Suprapubic skin (tissue), 4 donors: ENCODE measurements at places on chromosomes 7 and 10. TPM values are rescaled to one million over a fixed set of nuclear protein-coding genes. Genes with fewer than 3 reads are reported as not detected.

DNA sequence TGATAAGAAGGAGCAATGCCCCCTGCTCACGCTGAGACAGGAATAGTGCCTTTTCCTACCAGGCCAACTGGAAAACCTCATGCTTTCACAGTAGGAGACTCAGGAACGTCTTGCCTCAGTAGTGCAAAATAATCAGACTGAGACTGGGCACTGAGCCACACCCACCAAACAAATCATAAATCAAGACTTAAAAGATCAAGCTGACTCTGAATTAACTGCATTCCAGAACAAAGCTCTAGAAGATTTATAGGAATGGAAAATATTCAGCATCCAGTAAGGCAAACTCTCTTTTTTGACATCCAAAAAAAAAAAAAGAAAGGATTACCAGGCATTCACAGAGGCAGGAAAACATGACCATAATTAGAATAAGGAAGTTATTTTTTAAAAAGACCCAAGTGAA is 30.5 kb upstream of the SLC18A3 start:
- DNase-seq: no peak

DNA sequence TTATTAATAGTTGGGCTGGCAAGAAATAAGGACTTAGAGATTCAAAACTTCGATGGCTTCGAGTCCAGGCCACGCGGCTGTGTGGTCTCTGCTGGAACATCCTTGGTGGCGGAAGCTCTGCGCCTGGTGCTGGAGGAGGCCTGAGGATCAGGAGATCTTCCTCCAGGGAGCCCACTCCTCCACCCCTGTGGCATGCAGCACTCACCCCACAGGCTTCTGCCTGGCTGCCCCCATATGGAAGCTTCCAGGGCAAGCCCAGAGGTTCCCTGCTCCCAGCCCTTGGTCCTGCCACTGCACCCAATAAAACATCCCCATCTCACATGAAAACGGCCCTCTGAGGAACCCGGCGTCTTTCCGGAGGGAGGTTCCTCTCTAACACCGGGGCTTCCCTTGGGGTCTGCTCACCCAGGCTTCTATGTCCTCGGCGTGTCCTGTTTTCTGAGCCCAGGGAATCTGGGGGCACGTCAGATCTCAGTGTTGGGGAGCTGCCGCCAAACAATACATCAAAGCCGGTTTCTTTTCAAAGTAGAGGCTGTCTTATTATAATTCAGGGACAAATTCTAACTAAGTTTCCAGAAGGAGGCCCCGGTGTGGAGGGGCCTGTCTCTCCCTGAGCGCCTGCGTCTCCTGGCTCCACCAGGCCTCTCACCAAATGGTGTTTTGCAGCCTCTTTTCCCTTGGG is 32.4 kb downstream of the CALML3 start:
- peak; percentile 40 for DNase-seq

The TDRD1 gene
- 0.17 TPM for total RNA-seq

The SPDYE5 gene
- not detected for total RNA-seq

The ASB10 gene
- not detected for total RNA-seq

GRCh38 chr7:38833329-38833728 is 75.7 kb downstream of the VPS41 start:
- no peak for DNase-seq

- DNase-seq: peak; percentile 9
Observed at GRCh38 chr10:21326594-21327288, 198.7 kb downstream of the SKIDA1 start.

GRCh38 chr7:75854233-75854632 is 24.6 kb upstream of the RHBDD2 start:
- DNase-seq: no peak

DNA sequence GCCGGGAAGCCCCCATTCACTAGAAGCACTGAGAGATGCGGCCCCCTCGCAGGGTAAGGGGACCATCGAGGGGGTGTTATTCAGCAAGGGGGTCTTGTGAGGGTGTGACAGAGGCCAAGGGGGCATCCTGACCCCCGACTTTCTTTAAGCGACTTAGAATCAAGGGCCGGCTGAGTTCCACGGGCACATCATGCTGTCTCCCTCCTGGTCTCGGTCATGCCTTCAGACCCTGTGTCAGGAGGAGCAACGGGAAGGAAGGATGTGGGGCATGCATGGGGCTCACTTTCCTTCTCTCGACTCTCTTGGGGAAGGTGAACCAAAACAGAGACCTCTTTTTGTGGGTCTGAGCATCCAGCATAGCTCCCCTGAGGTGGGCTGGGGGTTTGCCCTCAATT is 2.5 kb downstream of the ACSL5 start:
- no peak for DNase-seq

DNA sequence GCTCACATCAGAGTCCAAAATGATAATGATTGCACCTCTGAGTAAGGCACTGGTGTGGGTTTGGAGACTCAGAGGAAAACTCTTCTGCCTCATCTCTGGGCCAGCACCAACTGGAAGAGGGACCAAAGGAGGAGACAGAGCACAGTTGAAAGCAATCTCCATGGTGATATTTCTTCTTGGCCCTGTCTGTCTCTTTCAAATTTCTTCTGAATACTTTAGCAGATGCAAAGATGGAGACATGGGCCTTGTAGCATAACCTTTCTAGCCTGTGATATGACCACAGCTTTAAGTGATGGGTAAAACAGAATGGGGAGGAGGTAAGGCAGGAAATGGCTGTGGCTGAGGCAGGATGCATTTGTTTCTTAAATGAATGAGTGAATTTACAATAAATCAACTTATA is 12.2 kb upstream of the GIMAP7 start:
- no peak for DNase-seq

GRCh38 chr10:34985823-34986222 is 104.3 kb downstream of the CUL2 start:
- no peak for DNase-seq

DNA sequence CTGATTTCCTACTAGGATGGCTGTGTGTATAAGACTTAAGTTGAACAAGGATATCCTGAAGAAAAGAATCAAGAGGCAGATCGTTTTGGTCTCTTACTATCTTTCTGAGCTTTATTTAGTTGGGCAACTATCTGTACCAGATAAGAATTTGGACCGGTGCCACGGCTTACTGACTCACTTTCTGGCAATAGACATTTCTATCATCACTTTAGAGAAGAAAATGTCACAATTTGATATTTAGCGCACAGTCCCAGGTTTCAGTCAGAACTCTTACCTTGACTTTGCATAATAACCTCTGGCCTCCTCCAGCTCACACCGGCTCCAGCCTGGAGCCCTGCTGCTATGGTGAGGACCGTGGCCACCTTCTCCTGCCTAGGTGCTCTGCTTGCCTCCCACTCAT is 218.2 kb upstream of the MDFIC start:
- no peak for DNase-seq

- no peak for DNase-seq
Observed at GRCh38 chr7:50632561-50633413, 67.6 kb upstream of the DDC start.

- no peak for DNase-seq
Observed at GRCh38 chr7:83119494-83119893, 43.2 kb downstream of the PCLO start.

DNA sequence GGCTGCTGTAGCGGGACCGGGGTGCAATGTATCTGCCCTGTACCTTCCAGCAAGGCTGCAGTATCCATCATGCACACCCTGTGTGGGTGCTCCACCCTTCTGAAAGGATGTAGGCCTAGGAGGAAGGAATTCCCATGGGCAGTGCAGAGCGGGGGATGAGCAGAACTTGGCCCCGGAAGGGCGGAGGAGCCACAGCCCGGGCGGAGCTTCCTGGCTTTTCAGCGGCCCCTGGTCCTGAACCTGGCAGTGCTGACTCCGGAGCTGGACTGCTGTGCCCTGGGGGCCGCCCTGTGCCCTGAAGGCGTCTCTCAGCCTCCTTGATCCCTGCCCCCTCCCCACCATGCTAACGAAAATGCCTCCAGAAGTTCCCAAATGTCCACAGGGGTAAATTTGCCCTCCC is 175.8 kb downstream of the TCERG1L start:
- DNase-seq: no peak

GRCh38 chr7:47571331-47572093 is 10.4 kb downstream of the TNS3 start:
- DNase-seq: no peak

The ACTR3C gene
- 10.9 TPM for total RNA-seq

The MOSPD3 gene
- total RNA-seq: 35.5 TPM

GRCh38 chr10:118737603-118738302 is 17.0 kb downstream of the CACUL1 start:
- DNase-seq: no peak

- DNase-seq: no peak
Observed at GRCh38 chr10:12781976-12782375, 219.5 kb downstream of the CCDC3 start.

DNA sequence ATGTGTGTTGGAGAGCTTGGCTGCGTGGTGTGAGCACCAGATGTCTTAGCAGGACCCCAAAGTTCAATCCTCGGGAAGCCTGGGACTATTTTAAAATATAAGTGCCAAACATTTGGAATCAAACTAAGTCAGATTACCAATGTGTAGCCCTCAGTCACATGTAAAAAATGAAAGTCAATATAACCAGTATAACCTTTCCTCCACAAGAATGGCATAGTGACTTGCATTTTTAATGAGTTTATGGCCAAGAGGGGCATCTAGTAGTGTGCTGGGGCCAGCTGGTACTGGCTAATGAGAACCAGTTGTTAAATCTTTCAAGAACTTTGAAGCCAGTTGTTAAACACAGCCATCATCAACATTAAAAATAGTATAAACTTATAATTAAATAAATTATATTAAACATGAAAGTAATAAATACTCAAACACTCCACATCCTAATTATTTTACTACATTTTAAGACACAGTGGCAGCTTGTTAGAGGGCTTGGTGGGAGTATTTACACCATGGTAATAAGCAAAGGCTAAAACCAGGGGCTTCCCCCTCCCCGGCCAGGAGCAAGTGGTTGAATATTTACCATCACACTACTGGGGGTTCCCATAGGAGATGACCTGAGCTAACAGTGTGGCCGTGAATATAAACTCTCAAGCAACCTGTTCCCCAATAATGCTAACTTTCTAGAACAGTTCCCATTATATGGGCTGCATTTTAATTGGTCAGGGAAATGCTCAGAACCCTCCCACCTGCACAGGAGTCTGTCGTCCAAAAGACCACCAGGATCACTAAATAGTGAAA is 7.9 kb upstream of the FAM170B start:
- no peak for DNase-seq

DNA sequence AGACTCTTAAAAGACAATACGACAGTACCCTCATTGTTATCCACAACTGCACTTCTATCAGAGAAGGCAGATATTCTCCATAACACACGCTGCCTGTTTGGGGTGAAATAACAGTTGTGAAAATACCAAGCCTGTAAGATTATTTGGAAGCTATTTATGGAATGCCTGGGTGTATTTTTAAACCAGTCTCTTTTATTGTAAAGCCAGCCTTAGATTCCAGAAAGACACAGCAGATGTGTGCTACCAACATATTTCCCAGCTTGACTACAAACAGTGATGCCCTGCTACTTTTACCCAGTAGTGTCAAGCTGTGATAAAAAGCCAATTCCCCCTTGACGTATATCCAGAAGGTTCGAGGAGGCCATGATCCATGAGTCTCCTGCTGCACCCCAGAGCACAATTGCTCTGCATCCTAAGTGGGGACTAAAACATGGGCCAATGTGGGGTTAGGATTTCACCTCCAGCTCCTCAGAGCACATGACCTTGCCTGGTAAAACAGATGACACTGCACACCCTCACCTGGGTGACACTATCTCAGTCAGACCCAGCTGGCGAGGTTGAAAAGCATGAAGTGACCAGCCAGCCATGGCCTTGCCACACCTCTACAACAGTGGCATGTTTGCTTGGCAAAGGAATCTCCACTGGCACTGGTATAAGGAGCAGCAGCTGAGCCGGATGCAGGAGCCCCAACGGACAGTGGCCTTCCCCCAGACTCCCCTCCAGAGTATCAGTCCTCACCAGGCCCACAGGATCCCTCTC is 62.2 kb downstream of the GFRA1 start:
- no peak for DNase-seq

GRCh38 chr10:49614242-49615198 is 683 bp downstream of the CHAT start:
- peak; percentile 57 for DNase-seq

- DNase-seq: no peak
Observed at GRCh38 chr7:82105463-82105862, 335.6 kb upstream of the HGF start.

DNA sequence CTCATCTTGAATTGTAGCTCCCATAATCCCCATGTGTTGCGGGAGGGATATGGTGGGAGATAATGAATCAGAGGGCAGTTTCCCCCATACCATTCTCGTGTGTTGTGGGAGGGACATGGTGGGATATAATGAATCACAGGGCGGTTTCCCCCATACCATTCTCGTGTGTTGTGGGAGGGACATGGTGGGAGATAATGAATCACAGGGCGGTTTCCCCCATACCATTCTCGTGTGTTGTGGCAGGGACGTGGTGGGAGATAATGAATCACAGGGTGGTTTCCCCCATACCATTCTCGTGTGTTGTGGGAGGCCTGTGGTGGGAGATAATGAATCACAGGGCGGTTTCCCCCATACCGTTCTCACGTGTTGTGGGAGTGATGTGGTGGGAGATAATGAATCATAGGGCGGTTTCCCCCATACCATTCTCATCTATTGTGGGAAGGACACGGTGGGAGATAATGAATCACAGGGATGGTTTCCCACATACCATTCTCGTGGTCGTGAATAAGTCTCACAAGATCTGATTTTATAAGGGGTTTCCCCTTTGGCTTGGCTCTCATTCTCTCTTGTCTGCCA is 271.0 kb downstream of the MAD1L1 start:
- DNase-seq: no peak

GRCh38 chr10:11639849-11640764 is 28.7 kb upstream of the USP6NL start:
- DNase-seq: no peak

- DNase-seq: no peak
Observed at GRCh38 chr10:55449981-55450380, 649.0 kb upstream of the PCDH15 start.

DNA sequence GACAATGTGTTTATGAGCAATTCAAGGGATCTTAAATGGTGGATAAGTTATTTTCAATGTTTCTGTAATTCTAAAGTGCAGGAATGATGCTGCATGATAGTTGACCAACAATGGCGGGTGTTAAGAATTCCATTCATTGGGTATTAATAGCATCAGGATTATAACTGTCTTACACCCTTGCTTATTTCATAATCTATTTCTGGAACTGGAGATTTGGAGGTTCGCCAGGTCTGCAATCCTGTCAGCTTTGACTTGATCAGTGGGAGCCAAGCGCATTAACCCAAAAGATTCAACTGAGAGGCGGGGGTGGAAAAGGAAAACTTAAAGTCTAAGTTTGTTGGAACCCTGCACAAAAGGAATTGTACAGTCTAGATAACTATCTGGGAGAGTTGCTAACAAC is 114.9 kb upstream of the ZEB1 start:
- no peak for DNase-seq

GRCh38 chr7:79455173-79455790 is 1.8 kb upstream of the MAGI2 start:
- DNase-seq: no peak

GRCh38 chr7:148714498-148714897 is 15.8 kb downstream of the CUL1 start:
- no peak for DNase-seq

The CFAP69 gene
- 2.7 TPM for total RNA-seq

The PDK4 gene
- 104 TPM for total RNA-seq

- DNase-seq: no peak
Observed at GRCh38 chr10:24465891-24466818, 257.2 kb downstream of the KIAA1217 start.
